ENCODE measurements at places on chromosomes 11 and 22. TPM values are rescaled to one million over a fixed set of nuclear protein-coding genes. Genes with fewer than 3 reads are reported as not detected.

The DDI1 gene
- not detected for total RNA-seq

The KCTD14 gene
- total RNA-seq = 29.8 TPM

The TRPC6 gene
- 0.76 TPM for total RNA-seq

The EFCAB6 gene
- total RNA-seq = 1.6 TPM

The NPAS4 gene
- not detected for total RNA-seq

DNA sequence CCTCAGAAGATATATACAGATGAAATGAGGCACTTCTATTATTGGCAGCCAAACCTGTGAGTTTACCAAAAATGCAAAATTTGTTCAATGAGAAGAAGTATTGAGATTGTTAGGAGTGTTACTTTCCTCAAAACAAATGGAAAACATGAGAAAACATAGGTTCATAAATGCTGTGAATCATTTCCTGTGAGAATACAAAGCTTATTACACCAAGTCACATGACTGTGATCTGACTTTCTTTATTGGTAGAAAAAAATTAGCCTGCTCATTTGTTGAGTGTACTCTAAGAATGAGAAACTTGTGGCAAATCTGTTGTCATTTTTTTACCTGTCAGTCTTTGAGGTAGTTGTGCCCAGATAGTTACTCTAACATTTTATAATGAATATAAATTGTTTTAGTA is 215.1 kb downstream of the TMEM135 start:
- DNase-seq = no peak

- no peak for DNase-seq
Observed at GRCh38 chr11:39732001-39732400, 1727.5 kb downstream of the LRRC4C start.

- no peak for DNase-seq
Observed at GRCh38 chr11:87030458-87031054, 7.2 kb upstream of the TMEM135 start.

GRCh38 chr11:12285106-12285505 is 92.3 kb upstream of the PARVA start:
- DNase-seq = no peak

DNA sequence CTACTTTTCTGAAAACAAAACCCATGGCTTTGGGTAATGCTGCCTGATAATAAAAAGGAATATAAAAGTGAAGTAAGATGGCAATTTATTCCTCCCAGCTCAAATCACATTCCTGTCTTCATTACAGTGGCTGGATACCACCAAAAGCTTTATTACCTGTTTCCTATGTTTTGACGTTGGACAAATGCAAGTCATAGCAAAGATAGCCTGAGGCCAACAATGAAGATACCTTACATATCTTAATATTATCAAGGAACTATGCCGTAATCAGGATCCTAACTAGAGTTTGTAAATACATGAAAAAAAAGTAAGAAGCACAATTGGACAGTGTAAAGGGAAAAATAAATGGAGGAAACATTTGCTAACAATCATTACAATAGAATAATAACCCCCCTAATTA is 202.4 kb downstream of the SOX6 start:
- DNase-seq = no peak

- no peak for DNase-seq
Observed at GRCh38 chr11:60868682-60869450, 1.5 kb downstream of the ZP1 start.

Measured in adrenal gland (tissue), 19 donors.